ENCODE measurements at places on chromosomes 5 and 9.

DNA sequence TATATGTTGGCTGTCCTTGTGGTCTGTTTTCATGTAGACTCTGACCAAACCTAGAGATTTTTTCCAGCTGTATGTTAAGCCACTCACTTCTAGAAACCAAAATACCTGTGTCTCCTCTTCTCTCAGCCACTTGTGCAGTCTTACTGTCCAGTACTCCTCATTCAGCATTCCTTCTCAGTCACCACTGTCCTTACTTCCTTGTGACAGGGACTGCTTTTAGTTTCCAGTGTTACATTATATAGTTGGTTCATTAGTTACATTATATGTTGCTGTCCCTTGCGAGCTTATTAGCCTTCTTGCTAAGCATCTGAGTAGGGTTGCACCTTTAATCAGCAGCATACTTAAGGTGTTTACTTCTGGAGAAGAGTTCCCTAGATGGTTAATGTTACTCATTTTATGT lies 4.3 kb downstream of the ATP6V1G1 start:
- DNase-seq: no peak

GRCh38 chr5:7169240-7169878 lies 226.6 kb upstream of the ADCY2 start:
- DNase-seq: no peak

GRCh38 chr9:14662060-14662453 lies 31.2 kb downstream of the ZDHHC21 start:
- DNase-seq: no peak

- peak; percentile 34 for DNase-seq
Measured at GRCh38 chr9:115653171-115653606, 500.4 kb upstream of the PAPPA start.

GRCh38 chr5:137315109-137315508 lies 184.0 kb downstream of the SPOCK1 start:
- no peak for DNase-seq

GRCh38 chr5:56900858-56901578 lies 8.4 kb upstream of the SETD9 start:
- DNase-seq: peak; percentile 27

DNA sequence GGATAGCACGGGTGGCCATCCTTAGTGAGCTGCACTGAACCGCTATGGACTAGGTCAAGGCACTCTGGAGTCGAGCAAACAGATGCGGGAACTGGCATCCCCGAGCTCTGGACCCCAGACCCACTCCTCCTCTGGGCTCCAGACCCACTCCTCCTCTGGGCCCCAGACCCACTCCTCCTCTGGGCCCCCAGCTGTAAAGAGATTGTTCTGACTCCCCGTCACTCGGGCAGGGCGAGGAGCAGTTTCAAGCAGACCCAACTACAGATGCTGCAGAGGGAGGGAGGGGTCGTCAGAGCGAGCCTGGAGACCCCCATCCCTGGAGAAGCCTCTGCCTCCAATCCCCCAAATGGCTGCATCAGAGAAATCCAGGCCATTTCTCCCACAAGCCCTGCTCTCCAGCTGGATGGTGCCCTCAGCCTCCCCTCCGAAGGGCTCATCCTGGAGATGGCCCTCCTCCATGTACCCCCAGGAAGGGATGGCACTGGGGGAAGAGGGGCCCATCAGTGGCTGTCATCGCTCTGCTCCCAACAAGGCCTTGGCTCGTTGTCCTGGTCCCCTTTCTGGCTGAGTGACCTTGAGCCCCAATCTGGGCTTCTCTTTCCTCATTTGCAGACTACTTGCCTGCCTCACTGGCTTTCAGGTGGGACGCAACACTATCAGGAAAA lies 38.7 kb downstream of the DUSP1 start:
- DNase-seq: no peak

- DNase-seq: no peak
Measured at GRCh38 chr9:70880535-70880934, 240.9 kb downstream of the TRPM3 start.

GRCh38 chr5:33536802-33537201 lies 96.0 kb downstream of the TARS1 start:
- DNase-seq: no peak

GRCh38 chr5:73921741-73922140 lies 295.7 kb downstream of the ARHGEF28 start:
- no peak for DNase-seq
